ENCODE measurements at places on chromosomes 1 and 21.
A peak's percentile ranks its signal among the peaks of the same experiment; 100 is the strongest.

GRCh38 chr1:184075055-184076029, 23.8 kb downstream of the TSEN15 start:
- peak; percentile 58 for DNase-seq

GRCh38 chr1:225332686-225333085, 95.2 kb downstream of the LBR start:
- DNase-seq = no peak

DNA sequence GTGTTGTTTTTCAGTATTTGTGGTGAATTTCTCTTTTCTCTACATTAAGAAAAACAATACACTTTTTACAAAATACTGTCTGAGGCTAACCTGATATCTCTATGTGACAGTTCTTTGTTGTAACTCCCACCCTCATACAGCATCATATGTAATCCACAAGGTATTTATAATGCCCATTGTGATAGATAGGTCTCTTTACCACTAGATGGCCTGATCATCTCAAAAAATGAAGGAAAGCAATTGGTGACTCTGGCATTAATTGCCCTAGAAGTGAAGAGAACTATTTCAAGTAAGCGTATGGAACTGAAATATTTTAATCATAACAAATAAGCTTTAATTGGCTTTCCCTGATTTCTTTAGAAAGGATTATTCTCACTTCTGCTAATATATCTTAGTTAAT, 36.2 kb upstream of the HFM1 start:
- no peak for DNase-seq

DNA sequence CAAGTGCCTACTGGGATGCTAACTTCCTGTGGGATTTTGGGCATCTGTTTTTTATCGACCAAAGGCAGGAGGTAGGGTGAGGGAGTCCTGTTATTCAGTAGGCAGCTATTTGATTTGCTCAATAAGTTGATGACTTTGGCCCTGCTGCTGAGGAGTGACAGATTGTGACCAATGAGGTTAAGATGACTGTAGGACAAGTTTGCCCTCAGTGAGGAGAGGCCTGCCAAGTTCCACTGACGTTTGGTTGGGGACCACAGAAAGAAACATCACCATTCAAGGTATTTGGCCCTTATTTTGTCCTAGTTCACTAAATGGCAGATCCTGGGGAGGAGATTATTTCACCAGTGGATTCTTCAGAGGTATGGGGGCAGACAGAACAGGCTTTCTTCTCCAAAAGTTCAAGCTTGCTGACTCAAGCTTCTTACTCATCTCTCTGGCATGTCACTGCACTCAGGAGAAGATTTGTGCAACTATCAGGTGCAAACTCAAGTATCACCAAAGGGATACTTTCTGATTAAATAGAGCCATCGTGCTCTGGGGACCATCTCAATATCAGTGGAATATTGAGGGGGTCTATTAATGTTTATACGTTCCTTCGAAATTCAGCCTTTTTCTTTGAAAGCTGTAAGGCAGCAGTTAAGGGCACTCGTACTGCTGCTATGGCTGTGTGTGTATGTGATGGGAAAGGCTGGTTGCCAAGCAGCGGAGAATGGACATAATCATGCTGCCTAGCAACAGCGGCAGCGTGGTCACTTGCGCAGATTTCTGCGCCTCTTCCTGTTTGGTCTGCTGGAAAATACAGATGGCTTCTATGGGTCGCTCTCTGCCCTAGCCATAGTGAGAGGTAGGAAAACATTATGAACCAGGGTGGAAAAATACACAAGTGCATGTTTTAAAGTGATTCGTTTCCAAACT, 78.7 kb downstream of the PBX1 start:
- DNase-seq = no peak

GRCh38 chr1:155591770-155592169, 18.2 kb upstream of the MSTO1 start:
- DNase-seq = peak; percentile 33

DNA sequence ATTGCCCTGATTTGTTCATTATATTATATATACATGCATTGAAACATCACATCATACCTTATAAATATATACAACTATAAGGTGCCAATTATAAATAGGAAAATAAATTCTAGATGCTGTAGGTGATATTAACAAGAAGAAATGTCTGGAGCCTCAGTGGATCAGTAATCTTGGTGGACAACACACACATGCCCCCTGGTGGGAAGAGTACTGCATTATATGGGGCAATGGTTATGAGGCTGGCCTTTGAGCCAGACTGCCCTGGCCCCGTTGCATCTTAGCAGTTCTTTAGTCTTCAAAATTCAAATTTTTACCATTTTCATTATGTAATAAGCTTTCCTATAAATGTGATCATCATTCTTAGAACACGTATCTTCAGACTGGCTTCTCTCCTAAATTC, 335.0 kb upstream of the GREM2 start:
- peak; percentile 67 for DNase-seq

DNA sequence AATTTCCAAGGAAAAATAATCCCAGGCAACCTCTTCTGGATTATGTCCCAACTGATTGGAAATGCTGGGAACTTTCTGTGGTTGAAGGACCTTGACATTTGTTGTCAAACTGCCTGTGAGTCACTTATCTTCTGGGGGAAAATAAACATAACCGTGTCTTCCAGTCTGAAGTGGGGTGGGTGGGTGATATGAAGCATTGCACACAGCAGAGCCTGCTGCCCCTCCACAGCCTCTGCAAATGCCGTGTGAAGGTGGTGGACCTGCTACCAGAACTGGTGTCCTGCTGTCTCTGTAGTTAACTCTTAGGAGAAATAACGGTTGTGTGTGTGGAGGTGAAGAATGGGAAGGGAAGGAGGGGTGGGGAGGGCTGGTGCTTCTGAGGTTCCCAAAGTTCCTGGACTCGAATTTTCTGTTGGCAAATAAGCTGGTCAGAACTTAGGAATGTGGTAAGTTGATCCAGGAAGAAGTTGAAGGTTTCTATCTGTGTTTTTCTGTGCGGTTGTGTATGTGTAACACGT, 23.2 kb downstream of the GALNT2 start:
- no peak for DNase-seq

DNA sequence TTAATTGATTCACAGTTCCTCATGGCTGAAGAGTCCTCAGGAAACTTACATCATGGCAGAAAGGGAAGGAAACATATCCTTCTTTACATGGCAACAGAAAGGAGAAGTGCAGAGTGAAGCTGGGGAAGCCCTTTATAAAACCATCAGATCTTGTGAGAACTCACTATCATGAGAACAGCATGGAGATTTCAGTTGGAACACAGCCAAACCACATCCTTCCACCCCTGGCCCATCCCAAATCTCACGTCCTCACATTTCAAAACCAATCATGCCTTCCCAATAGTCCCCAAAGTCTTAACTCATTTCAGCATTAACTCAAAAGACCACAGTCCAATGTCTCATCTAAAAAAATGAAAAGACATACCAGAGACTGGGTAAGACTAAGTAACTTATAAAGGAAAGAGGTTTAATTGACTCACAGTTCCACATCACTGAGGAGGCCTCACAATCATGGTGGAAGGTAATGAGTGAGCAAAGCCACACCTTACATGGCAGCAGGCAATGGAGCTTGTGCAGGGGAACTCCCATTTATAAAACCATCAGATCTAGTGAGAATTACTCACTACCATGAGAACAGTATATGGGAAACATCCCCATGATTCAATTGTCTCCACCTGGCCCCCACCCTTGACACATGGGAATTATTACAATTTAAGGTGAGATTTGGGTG, 105.2 kb downstream of the MRPL39 start:
- DNase-seq = no peak

GRCh38 chr1:37574834-37575480, 18.2 kb downstream of the DNALI1 start:
- no peak for DNase-seq

- DNase-seq = no peak
Observed at GRCh38 chr1:201640624-201641023, 101.7 kb downstream of the NAV1 start.

DNA sequence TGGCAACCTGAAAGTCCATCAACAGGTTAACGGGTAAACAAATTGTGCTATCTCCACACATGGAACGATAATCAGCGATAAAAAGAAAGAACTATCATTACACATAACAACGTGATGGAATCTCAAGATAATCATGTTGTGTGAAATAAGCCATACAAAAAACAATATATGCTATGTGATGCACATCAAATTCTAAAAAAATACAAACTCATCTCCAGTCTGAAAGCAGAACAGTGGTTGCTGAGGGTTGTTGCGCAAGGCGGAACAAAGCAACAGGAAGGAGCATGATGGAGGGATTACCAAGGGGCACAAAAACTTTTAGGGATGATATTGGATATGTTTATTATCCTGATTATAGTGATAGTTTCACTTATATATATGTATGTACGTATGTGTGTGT, 324.8 kb downstream of the VAV3 start:
- DNase-seq = no peak

- DNase-seq = no peak
Observed at GRCh38 chr1:27517907-27518718, 28.1 kb upstream of the WASF2 start.

GRCh38 chr1:179770887-179771502, 27.9 kb downstream of the FAM163A start:
- no peak for DNase-seq

DNA sequence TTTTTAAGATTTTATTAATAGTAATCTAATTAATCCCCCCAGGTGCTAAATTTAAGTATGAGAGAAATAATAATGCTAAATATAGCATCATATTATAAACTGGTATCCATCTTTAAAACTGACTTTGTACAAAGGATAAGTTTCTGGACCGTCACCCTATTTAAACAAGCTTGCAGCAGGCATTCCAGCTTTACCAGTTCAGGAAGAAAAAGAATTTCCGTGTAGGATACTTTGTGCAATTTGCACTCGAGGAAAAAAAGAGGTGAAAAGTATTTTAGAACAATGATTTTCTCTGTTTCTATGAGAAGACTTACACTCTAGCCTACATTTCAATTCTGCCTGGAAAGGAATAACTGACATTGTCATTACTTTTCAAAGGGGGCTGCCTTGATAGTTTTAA, 27.6 kb downstream of the HMCN1 start:
- no peak for DNase-seq

GRCh38 chr1:231274119-231274825, 33.3 kb downstream of the GNPAT start:
- DNase-seq = no peak

- no peak for DNase-seq
Observed at GRCh38 chr1:182679684-182680083, 4.7 kb downstream of the RGS8 start.
